T-helper 1 cell (primary cell): ENCODE measurements at places on chromosomes 1 and 21.

- no peak for DNase-seq
These were observed 636 bp upstream of the YRDC start for GRCh38 chr1:37808369-37809319.

GRCh38 chr1:230826166-230826875, 42.0 kb downstream of the C1orf198 start:
- DNase-seq = no peak

DNA sequence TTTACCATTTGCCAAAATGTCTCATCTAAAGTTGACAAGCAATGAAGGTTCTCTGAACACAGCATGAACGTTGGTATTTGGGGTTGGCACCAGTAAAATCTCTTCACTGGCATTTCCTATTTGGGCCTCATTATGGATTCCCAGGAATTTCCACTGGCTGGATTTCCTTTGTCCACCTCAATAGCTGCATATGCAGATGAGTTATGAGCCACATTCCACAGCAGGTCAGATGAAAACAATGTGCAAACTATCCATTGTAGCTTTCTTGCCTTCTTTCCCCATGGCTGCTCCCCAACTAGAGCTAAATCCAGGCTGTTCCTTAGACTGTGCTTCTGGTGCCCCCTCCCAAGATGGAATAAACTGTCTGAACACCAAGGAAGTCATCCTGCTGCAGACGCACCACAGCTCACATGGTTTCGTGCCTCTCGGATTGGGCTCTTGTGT, 168.1 kb upstream of the FGGY start:
- no peak for DNase-seq

DNA sequence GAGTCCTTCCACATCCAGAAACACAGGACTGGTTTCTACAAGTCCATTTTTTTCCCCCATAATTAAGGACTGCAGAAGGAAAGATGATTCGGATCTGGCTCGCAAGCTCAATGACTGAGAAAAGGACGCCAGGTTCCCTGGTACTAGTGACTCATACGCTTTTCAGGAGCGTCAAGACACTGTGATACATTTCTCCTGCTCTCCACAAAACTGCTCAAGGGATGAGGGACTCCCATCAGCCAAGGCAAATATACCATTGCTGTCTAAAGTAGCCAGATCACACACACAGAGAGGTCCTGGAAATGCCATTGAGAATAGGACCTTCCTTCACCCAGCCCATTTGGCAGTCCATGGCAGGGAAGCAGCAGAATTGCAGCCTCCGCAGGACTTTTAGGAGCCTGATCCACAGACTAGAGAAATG, 253.6 kb upstream of the IRF2BP2 start:
- no peak for DNase-seq

GRCh38 chr1:96746440-96747420, 25.1 kb downstream of the PTBP2 start:
- DNase-seq = no peak

- DNase-seq = no peak
These were observed 757.3 kb downstream of the LTN1 start for GRCh38 chr21:28235169-28235895.

- no peak for DNase-seq
These were observed 2.2 kb upstream of the FHAD1 start for GRCh38 chr1:15244813-15245212.

DNA sequence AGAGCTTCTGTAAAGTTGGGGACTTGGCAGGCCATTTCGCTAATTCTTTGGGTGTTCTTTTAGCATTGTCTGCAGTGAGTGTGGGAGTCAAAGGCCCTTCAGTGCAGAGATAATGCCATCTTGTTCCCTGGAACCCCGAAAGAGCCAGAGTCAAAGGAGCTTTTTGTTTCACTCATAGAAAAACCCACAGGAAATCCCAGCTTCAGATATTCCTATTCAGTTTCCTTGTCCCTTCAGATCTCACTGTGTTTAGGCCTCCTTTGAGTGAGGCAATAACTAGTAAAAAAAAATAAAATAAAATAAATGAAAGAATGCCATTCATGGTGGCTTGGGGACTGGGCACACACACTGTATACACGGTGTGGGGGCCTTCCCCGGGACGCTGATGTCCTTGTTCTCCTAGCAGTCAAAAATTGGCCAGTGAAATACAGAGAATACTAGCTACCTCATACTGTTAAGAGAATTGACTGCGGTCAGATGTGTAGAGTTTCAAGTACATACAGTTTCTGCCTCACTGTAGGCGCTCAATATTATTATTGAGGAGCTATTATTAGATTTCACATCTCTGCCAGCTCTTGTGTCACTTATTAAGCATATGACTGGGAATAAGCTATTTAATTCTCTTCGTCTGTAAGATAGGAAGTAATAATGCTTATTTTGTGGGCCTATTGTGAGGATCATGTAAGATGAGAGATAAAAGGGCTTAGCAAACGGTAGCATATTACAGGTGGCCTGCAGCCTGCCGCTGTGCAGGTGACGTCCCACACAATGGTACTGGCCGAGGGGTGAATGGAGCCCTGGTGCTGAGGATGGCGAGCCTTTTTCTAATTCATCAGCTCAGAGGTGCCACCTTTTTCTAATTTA, 16.7 kb downstream of the DISC1 start:
- DNase-seq = no peak

DNA sequence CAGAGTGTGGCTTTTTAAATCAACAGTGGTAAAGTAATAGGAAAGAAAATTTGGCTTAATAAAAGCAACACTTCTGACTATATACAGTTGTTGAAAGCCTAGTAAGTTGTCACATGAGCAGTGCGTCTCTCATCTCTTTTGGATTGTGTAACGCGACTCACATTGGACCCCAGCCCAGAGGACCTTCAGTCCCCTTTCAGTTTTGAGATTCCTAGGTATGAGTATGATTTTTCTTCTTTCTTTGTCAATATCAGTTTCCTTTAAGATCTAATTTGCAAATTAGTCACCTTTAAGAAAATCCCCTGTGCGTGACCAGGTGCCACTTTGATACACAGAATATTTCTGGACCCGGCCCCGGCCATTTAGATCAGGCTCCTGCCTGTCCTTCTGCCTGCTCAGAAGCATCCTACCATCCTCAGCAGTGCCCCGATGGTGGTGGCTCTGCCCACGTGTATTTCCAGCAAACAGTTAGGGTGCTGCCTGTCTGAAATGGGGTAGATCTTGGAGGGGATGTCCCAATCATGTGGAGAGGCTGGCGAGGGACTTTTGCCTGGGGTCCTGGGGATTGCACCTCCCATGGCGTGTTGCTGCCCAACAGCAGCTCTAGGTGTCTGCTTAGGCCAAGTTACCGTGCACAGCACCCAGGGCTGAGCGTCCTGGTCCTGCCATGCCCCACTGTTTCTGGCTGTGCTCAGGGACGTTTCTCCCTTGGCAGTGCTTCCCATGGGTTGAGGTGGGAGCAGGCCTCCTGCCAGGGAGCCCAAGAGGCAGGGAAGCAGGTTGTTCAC, 21.1 kb downstream of the SNAP47 start:
- DNase-seq = no peak

DNA sequence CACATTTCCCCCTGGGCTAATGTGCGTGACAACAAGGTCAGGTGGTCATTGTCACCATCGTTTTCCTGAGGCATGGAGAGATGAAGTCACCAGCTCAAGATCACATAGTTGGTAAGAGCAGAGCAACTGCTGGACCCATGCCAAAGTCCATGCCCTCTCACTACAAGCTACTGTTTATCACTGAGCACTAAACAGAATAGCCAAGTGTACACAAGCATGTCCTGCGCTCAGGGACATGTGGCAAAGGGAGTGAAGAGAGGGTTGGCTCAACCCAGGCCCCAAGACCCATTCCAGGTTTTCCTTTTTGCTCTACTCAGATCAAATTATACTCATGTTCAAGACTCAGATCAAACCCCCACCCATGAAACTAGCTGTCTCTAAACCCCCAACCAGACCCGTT, 20.8 kb downstream of the LRRC52 start:
- DNase-seq = no peak

GRCh38 chr1:59356627-59357026, 59.7 kb downstream of the FGGY start:
- DNase-seq = no peak

GRCh38 chr1:38776466-38777065, 83.0 kb downstream of the RRAGC start:
- no peak for DNase-seq

DNA sequence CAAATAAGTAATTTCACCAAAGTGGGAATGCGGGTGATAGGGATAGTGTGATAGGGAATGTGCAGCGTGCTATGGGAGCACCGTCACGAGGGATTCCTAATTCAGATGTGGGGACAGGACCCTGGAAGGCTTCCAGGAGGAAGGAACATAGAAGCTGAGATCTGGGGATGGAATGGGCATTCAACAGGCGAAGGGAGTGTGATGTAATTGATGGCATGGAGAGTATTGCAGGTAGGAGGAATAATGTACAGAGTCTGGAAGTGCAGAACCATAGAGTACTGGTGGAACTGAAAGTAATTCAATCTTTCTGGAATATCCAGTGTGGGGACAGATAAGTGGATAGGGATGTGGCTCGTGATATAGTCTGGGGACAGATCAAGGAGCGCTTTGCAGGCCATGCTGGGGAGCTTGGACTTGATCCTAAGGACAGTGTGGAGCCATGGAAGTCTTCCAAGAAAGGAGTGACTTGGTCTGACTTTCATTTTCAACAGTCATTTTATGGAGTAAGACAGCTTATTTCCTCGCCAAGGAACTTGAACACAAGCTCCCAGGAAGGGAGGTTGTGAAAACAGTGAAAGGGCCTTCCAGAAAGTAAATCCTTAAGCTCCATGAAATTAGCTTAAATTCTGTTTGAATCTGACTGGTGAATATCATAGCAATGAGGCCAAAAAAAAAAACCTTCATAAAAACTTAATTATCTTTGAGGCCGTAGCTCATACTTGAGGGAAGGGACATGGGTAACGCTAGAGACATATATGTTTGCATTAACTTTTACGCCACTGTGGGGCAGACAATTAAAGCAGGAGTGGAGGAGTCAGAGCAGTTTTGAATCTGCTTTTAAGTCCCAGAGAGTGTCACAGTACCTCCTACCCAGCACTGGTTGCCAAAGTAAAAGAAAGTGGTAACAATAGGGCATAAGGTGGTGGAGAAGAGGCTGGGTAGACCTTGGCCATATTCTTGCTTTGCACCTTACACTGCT, 55.8 kb downstream of the ROR1 start:
- no peak for DNase-seq

DNA sequence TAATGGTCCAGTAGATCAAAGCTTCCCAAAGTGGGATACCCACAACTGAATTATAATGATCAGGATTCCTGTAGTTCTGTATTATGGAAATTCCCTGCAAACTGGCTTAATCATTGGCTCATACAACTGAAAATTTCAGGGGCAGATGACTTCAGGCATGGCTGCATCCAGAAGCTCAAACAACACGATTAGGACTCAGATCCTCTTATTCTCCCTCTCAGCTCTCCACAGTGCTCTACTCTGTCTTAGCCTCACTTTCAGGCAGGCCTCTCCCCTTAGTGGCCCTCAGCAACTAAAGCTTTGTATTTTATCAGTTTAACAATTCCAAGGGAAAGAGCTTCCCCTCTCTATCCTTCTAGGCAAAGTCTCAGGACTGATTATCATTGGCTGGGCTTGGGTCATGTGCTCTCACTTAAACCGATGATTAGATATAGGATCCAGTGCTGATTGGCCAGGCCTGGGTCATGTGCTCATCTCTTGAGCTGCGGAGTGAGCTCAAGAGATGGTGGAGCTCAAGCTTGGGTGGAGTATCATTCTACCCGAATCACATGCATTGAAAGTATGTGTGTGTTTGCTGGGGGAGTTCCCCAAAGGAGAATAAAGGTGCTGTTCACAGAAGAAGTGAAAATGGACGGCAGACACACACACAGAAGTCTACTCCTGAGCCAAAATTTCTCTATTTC, 57.9 kb upstream of the RUNX3 start:
- DNase-seq = no peak

DNA sequence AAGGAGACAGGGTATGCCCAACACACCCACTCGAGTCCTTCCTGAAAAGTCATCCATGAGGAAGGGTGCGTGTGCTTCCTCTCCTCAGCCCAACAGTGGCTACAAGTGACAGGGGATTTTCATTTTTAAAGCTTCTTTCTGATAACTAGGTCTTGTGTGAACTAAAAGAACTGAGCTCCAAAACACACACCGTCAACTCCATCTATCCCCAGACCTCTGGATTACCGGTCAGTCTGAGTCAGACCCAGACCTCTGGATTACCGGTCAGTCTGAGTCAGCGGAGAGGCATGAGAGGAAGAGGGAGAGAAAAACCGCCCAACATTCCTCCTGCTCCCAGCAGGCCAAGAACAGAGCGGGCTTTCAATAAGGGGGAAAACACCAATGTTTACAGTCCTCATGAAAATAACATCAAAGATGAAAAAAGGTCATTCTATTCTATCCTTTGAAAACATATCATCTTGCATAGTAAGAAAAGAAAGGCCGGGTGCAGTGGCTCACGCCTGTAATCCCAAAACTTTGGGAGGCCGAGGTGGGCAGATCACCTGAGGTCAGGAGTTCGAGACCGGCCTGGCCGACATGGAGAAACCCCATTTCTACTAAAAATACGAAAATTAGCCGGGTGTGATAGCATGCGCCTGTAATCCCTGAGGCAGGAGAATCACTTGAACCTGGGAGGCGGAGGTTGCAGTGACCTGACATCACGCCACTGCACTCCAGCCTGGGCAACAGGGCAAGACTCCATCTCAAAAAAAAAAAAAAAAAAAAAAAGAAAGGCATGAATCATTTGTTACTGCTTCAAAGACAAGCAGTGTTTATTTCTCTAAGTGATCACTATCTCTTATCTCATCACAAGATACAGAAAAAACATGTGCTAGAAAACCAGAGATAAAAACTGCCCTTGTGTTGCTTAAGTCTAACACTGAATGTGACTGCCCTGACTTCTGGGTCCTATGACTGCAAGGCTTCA, 3.4 kb downstream of the PTTG1IP start:
- no peak for DNase-seq

- DNase-seq = no peak
These were observed 23.0 kb upstream of the SLC1A7 start for GRCh38 chr1:53165408-53165961.

GRCh38 chr1:175690298-175690697, 53.1 kb downstream of the TNR start:
- no peak for DNase-seq

GRCh38 chr1:207825719-207826556, 74.1 kb downstream of the CD46 start:
- DNase-seq = peak; percentile 49
